ENCODE measurements at places on chromosomes 16 and 17.

DNA sequence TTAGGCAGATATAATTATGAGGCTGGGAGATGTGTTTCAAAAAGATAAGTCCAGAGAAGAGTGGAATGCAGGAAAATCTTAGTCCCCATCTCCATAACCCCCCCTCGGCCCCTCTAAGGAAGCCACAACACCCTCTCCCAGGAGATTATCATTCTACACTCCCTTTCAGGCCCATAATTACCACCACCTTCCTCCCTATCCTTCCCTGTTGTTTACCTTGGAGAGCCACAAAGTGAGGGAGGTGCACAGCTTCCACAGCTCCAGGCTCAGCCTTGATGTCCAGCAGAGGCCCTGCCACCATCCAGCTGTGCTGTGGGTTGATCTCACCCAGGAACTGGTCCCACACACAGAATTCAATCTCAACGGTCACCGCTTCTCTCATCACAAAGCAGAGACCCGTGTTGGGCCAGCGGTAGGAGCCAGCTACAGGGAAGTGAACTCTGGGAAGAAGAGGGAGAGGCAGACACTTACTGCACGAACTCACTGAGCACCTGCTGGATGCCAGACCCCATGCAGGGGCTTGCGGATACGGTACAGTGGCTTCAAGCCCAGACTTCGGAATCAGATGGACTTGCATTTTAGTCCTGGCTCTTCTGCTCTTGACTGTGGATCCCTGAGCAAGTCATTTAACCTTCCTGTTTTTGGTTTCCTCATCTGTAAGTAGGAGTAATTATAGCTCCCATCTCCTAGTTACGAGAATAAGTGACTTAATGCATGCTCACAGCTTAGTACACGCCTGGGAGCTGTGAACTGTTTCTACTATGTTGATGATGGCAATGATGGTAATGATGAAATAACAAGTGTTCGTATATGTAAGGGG, 44.1 kb downstream of the MIS12 start:
- no peak for DNase-seq

DNA sequence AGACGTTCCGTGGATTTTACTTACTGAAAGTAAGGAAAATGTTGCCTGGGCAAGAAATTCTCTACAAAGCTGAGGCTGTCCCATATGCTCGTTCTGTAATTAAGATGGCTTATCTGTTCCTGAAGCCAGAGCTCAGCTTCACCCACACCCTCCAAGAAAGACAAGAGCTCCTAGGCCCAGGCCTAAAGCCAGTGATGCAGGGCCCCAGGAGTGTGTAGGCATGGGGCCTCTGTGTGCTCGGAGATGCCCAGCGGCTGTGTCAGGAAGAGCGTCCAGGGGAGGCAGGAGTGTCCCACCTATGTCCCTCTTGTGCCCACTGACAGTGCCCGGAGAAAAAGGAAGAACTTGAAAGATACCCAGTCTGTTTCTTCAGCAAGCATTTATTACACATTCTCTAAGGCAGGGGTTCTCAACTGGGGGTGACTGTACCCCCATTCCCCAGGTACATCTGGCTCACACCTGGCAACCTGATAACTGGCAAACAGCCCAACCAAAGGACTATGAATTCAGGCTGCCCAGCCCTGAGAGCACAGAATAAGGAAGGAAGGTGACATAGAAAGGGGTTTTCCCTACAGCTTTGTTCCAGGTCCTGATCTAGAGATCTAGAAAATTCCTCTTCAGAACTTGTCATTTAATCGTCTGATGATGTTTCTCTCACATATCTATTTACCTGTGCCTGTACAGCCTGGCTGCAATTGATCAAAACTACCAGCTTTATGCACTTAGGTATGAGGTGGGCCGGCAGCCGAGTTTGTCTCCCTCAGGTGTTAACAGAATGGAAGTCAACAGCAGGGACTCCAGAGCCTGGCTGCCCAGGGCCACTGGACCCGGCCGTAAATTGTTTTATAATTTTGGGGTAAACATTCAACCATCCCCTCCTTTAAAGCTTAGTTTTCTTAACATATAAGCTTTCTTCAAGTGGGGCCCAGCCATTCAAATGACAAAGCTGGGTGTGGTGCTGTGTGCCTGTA, 12.0 kb downstream of the SNN start:
- DNase-seq = no peak

GRCh38 chr16:69428652-69429051, 4.2 kb downstream of the CYB5B start:
- DNase-seq = no peak

- no peak for DNase-seq
Measured at GRCh38 chr17:76022973-76023899, 3.9 kb downstream of the EVPL start.

DNA sequence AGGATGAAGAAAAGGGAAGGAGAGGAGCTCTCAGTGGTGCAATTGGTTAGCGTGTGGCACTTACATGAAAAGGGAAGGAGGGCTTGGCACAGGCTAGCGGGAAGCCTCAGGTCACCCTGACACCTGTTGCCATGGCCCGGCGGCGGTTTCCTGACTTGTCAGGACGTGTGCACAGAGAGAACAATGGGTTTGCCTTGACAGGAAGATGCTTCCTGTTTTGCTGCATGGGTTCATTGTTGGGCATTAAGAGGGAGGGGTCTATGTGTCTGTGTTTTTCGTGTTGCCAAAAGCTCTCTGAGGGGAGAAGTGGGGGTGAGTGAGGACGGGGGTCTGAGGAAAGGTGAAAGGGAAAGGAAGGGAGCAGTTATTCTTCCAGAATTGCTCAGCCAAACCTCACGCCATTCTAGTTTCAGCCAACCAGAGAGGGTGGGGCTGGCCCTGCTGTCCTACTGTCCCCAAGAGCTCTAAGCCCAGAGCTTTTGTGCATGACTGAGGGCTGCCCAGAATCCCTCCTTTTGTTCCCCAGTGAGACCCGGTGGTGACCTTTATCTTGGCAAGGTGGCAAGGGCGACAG, 17.1 kb upstream of the CCR7 start:
- no peak for DNase-seq
